ENCODE measurements at places on chromosomes 13 and 19. TPM values are rescaled to one million over a fixed set of nuclear protein-coding genes. Genes with fewer than 3 reads are reported as not detected.

DNA sequence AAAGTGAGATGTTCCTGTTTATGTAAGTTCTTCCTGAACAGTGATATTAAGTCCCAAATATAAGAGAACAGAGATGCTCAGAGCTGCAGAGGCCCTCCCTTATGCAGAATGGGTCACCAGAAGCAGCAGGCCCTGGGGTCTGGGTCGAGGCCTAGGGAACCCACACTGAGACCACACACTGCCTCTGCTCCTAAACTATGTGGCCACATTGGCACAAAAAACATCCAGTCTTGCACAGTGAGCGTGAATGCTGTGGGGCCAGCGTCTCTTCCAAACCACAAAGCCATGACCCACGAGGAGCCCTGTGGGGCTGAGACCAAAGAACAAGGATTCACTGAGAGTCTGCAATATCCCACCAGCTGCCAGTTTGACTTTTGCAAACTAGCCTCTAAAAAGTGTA lies 23.6 kb downstream of the PROZ start:
- peaks cover 59% of the 10 kb centered on the region for H3K36me3 ChIP-seq
- no peak overlapping the region for H3K27ac ChIP-seq
- H3K27me3 ChIP-seq = no peaks in the 10 kb centered on the region
- H3K4me1 ChIP-seq = peaks cover 52% of the 10 kb centered on the region
- H3K4me3 ChIP-seq = no peak overlapping the region

Gene SULT2A1
- not detected for total RNA-seq

Gene MUC16
- not detected for total RNA-seq

GRCh38 chr19:18274219-18274780 lies at the start of gene IQCN:
IQCN (minus strand) TSS chr19:18274452; CDS start chr19:18269478, 4,974 bp downstream.
- H3K4me3 ChIP-seq = no peak within 1 kb of the TSS
- H3K27ac ChIP-seq = no peak within 1 kb of the TSS
- H3K27me3 ChIP-seq = no peaks in the 10 kb centered on the region
- peaks cover 8% of the 10 kb centered on the region for H3K4me1 ChIP-seq

Gene CGB5
- total RNA-seq = not detected

Gene ZNF844
- total RNA-seq = 0.73 TPM

Gene DPY19L3
- 11.9 TPM for total RNA-seq

- H3K27ac ChIP-seq = no peak overlapping the region
- no peak for DNase-seq
- H3K4me3 ChIP-seq = no peak overlapping the region
- peaks cover 8% of the 10 kb centered on the region for H3K4me1 ChIP-seq
Observed at GRCh38 chr13:41639955-41640780, 182.8 kb downstream of the RGCC start.

DNA sequence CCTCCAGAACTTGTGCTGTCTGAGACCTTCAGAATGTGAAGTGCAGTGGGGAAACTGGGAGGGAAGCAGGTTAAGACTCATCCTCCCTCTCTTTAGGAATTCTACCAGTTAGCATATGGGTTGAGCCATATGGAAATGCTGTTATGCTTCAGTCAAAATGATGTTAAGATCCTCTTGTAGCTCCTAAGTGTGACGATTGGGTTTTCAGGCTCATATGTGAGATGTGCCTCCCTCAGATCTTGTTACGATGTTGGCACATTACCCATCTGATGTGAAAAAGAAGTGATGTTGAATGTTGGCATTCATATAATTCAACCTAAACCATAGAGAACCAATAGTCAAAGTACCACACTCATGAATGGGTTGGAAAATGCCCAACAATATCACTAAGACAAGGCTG lies 67.8 kb upstream of the IPO5 start:
- no peaks in the 10 kb centered on the region for H3K36me3 ChIP-seq
- peaks cover 4% of the 10 kb centered on the region for H3K27me3 ChIP-seq
- no peak overlapping the region for H3K27ac ChIP-seq
- DNase-seq = no peak
- no peak overlapping the region for H3K4me3 ChIP-seq
- H3K4me1 ChIP-seq = no peaks in the 10 kb centered on the region

GRCh38 chr13:74850893-74851292 lies 631.1 kb downstream of the TBC1D4 start:
- H3K4me1 ChIP-seq = no peaks in the 10 kb centered on the region
- no peaks in the 10 kb centered on the region for H3K36me3 ChIP-seq
- no peak for DNase-seq
- H3K27me3 ChIP-seq = no peaks in the 10 kb centered on the region
- H3K4me3 ChIP-seq = no peak overlapping the region
- no peak overlapping the region for H3K27ac ChIP-seq

- no peak overlapping the region for H3K27ac ChIP-seq
- peaks cover 1% of the 10 kb centered on the region for H3K27me3 ChIP-seq
- peak; percentile 12 for DNase-seq
- H3K4me1 ChIP-seq = peaks cover 7% of the 10 kb centered on the region
- no peak overlapping the region for H3K4me3 ChIP-seq
- H3K36me3 ChIP-seq = peaks cover 4% of the 10 kb centered on the region
Observed at GRCh38 chr19:51407511-51408131, 9.8 kb downstream of the SIGLEC10 start.

DNA sequence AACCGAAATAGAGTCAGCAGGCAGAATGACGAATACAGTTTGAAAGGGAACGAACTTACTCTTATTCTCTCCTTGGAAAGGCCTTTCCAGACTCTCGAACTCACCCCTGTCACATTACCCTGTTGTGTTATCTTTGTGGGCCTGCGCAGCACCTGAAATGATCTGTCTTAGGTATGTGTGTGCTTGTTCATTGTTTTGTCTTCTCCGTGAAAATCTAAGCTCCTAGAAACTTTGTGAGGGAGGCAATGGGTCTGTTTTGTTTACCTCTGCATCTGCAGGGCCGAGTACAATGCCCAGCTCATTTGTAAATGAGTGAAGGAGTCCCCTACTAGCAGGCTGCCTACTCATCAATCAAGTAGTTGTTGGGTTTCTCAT lies 19.6 kb downstream of the HMGB1 start:
- no peak for DNase-seq
- peaks cover 7% of the 10 kb centered on the region for H3K4me1 ChIP-seq
- no peak overlapping the region for H3K4me3 ChIP-seq
- H3K36me3 ChIP-seq = no peaks in the 10 kb centered on the region

Gene NCAN
- total RNA-seq = 0.20 TPM

GRCh38 chr19:35438096-35438495 lies 10.0 kb upstream of the FFAR2 start:
- H3K36me3 ChIP-seq = no peaks in the 10 kb centered on the region
- DNase-seq = no peak
- H3K4me3 ChIP-seq = no peak overlapping the region
- peaks cover 19% of the 10 kb centered on the region for H3K4me1 ChIP-seq
- H3K27me3 ChIP-seq = peaks cover 9% of the 10 kb centered on the region

Gene B3GNT3
- total RNA-seq = not detected

Gene C19orf18
- not detected for total RNA-seq

DNA sequence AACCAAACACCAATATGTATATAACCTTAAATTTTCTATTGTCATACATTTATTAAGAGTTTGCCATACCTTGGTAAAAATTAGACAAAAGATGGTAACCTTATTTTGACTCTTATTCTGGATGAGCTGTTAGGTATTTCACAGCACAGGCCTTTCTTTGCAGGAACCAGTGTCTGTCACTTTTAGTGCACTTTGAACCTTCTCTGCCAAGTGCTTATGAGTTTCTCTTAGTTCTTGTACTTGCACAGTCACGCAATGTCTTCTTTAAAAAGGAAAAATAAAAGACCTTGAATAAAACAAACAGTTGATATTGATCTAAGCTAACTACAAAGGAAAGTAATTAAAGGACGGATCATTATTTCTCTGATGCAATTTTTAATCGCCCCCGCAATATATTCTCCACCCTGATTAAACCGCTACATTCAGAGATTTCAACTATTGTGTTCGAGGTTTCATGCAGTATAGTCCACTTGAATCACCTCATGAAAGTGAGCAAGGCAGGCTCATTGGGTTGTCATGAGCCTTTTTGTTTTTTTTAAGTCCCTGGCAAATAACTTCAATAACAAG lies 534.5 kb downstream of the KLF5 start:
- H3K27me3 ChIP-seq = no peaks in the 10 kb centered on the region
- no peak overlapping the region for H3K4me3 ChIP-seq
- peaks cover 8% of the 10 kb centered on the region for H3K4me1 ChIP-seq

DNA sequence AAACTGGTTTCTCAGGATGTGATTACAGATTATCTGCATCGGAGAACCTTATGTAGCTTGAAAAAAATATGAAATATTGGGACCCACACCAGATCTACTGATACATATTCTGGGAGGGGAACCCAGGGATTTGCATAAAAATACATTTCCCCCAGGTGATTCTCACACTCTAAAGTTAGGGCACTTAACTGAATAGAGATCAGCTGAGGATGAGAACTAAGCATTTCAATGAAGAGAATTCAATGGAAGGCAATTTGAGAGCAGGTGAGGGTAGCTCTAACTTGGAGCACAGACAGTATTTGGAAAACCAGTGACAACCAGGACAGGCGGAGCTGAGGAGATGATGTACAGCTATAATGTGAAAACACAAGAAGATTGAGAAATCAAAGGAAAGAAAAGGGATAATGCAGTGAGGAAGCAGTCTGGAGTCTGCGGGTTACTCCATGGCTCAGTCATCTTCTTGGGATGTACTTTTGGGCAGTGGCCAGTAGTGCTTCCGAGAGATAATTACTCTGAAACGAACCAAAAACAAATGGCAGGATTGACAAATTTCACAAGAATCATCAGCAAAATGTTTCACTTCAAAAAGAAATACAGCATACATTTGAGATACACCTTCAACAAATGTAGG lies 6.1 kb upstream of the OXGR1 start:
- no peaks in the 10 kb centered on the region for H3K4me1 ChIP-seq
- H3K36me3 ChIP-seq = no peaks in the 10 kb centered on the region
- no peak overlapping the region for H3K27ac ChIP-seq

GRCh38 chr19:31154021-31154420 lies 195.2 kb downstream of the TSHZ3 start:
- H3K27ac ChIP-seq = no peak overlapping the region
- H3K27me3 ChIP-seq = peaks cover 5% of the 10 kb centered on the region
- H3K36me3 ChIP-seq = no peaks in the 10 kb centered on the region
- no peak for DNase-seq
- H3K4me1 ChIP-seq = no peaks in the 10 kb centered on the region

Gene ZNF565
- 2.1 TPM for total RNA-seq
